SIG-M5 (cell line): ENCODE measurements at places on chromosomes 12 and 14.

DNA sequence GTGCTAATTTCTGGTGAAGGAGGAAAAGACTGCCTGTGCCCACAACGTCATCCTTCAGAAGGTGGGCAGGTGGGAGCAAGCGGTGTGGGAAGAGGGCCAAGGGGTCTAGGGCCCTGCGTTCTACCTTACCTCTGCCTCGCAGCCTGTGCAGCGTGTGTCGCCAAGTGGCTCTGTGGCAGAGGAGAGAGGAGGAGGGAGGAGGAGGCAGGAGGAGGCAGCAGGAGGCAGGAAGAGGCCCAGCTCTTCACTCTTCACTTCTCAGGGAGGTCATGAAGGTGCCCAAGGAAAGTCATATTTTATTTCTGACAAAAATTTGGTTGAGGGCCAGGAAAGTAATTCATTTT, 177.9 kb downstream of the MYRFL start:
- DNase-seq = no peak

- DNase-seq = no peak
Observed at GRCh38 chr14:70709726-70710382, 68.1 kb downstream of the TTC9 start.

DNA sequence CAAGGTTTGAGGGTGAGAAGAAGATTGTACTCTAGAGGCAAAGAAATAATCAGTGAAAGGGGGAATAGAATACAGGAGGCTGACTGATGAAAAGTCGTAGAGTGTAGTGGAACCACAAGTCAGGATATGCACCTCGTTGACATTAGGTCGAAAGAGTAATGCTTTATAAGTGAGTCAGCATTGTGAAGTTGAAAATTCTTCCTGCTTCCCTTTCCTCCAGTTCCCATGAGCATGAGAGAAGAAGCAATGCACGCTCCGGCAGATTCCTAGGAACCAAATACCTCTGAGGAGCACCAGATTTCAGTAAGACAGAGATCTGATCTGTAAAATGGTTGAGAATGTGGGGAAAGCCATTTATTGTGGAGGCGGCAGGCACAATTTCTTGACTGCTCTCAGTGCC, 16.5 kb downstream of the CCER1 start:
- DNase-seq = no peak

- no peak for DNase-seq
Observed at GRCh38 chr14:91237219-91237618, 7.3 kb downstream of the GPR68 start.

DNA sequence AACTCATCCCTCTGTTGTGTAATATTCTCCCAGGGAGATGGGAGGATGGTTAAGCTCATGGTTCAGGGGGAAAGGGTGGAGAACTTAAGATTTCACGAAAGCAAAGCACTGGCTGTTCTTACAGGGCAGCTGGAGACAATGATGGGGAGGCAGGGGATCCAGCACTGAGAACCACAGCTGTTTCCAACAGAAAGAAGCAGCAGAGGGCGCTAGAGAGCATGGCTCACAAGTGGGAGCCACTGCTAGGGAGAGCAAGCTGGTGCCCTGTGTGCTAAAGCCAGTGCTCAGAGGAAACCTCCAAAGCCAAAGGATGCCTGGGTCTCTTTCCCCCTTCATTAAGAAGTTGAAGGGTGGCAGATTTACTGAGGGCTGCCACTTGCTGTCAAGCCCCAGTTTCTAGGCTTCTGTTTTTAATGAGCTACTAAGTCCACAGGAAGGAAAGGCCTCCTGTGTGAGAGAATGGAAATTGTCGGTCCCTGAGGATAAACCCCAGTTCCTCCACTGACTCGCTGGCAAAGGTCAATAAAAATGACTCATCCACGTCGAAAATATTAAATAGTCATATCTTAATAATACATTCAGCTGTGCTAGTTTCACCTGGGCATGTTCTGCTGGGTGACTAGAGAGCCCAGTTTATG, 199.7 kb downstream of the ANO2 start:
- no peak for DNase-seq

GRCh38 chr12:50021031-50021430, 4.3 kb downstream of the RACGAP1 start:
- DNase-seq = no peak

DNA sequence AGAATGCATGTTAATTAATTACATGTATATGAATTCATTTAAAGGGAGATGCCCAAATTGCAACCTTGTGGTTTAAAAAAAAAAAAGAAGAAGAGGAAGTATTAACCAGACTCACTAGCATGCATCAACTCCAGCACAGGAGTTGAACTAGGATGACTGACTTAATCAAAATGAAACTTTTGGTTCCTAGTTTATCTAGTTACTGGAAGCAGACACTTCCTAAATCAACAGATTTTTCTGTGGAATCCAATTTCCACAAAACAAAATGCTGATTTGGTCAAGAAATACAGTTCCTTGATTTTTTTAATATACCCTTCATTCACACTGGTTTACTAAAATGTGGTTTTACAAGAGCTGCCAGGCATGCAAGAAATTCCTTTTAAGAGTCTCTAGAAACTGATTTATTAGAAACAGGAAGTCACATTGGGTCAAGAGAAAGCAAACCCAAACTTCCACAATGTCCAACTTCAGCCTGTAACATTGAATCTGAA, 41.6 kb downstream of the ITPR2 start:
- DNase-seq = peak; percentile 54

DNA sequence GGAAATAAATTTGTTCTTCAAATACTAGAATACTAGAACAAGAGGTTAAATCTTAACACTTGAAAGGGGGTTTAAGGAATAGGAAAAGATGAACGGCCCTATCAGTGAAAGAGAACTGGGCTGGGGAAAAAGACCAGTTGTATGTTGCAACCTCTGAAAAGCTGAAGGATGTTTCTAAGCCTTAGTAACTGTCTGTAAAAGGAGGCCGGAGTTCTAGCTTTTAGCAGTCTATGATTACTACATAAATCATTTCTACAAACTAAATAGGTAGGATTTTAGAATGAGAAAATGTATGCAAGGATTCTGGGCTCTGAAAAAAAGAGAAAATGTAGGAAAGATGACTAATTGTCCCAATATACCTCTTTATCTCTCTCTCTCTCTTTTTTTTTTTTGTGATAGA, 4.9 kb downstream of the CERS5 start:
- DNase-seq = no peak

- no peak for DNase-seq
Observed at GRCh38 chr14:44265246-44265645, 241.8 kb downstream of the FSCB start.

GRCh38 chr12:65647074-65647473, 177.2 kb upstream of the HMGA2 start:
- no peak for DNase-seq

DNA sequence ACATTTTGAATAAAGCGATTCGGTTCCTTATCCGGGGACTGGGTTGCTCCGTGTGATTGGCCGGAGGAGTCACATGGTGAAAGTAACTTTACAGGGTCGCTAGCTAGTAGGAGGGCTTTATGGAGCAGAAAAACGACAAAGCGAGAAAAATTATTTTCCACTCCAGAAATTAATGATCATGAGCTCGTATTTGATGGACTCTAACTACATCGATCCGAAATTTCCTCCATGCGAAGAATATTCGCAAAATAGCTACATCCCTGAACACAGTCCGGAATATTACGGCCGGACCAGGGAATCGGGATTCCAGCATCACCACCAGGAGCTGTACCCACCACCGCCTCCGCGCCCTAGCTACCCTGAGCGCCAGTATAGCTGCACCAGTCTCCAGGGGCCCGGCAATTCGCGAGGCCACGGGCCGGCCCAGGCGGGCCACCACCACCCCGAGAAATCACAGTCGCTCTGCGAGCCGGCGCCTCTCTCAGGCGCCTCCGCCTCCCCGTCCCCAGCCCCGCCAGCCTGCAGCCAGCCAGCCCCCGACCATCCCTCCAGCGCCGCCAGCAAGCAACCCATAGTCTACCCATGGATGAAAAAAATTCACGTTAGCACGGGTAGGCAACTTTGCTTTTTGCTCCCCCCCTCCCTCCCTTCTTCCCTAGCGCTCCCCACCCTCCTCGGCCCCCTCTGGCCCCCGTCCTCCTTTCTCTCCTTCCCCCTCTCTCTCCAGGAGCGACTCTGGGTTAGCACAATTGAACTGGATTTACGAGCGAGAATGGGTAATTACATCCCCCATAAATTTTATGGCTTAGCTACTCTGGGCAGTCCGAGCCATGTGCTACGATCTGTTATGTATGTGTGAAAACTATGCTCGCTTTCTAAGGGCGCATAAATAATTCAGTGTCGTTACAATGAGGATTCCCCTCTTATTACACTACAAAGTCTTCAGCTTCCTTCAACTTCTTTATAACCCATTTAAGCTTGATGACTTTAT, at the start of gene HOXC4:
HOXC4 (plus strand) TSS at position 85 of the 991 bp plus-strand sequence; CDS start at position 173, 88 bp downstream.
- DNase-seq = no peak

GRCh38 chr14:100982762-100983161, 79.2 kb upstream of the RTL1 start:
- no peak for DNase-seq

DNA sequence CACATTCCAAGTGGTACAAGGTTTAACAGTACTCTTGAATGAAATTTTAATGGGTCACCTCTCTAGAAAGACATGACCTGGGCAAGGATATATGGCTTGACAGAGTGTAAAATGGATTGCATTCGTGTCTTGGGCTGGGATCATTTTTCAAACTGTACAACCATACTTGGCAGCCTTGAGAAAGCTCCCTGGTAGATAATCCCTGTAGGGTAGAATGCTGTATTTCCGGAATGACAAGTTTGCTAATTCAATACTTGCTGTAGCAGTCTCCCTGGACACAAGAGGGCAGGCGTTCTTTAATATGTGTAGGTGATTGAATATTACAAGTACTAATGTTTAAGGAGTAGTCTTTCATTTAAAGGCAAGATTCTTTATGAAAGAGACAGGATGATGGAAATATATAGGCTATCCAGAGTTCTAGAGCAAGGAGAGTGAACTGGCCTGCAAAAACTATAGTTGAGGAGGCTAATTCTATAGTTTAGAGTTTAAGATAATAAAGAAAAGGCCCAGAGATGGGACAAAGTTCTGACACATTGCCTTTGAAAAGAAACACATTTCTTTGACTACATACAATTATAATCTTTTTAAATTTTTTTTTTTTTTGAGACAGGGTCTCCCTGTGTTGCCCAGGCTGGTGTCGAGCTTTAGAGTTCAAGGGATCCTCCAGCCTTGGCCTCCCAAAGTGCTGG, 53.4 kb downstream of the PLBD1 start:
- peak; percentile 21 for DNase-seq

DNA sequence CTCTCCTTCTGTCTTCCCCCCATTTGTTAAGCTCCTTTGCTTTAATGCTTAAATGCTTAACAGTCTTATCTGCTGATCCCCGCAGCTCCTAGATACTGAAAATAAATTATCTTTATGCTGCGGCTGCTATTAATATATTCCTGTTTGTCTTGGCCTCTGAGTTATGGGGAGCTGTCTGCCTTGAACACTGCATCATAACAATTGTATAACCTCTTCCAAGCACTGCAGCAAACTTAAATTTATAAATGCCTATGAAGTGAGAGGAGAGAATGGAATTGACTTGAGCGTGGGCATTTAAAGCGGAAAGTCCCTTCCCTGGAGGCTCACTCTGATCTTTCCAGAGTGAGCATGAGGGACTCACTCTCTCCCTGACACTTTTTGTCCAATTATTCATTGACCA, 23.1 kb upstream of the DCP1B start:
- no peak for DNase-seq

GRCh38 chr12:116975779-116976393, 65.1 kb downstream of the FBXW8 start:
- DNase-seq = no peak

- no peak for DNase-seq
Observed at GRCh38 chr12:113962733-113963132, 3.4 kb downstream of the RBM19 start.

- DNase-seq = no peak
Observed at GRCh38 chr12:49939707-49940106, 10.8 kb upstream of the AQP2 start.
